NCI-H446 treated with DMSO at 0.1 percent for 48 hours (cell line): ENCODE measurements at places on chromosomes 11 and 22.
A peak's percentile ranks its signal among the peaks of the same experiment; 100 is the strongest.

DNA sequence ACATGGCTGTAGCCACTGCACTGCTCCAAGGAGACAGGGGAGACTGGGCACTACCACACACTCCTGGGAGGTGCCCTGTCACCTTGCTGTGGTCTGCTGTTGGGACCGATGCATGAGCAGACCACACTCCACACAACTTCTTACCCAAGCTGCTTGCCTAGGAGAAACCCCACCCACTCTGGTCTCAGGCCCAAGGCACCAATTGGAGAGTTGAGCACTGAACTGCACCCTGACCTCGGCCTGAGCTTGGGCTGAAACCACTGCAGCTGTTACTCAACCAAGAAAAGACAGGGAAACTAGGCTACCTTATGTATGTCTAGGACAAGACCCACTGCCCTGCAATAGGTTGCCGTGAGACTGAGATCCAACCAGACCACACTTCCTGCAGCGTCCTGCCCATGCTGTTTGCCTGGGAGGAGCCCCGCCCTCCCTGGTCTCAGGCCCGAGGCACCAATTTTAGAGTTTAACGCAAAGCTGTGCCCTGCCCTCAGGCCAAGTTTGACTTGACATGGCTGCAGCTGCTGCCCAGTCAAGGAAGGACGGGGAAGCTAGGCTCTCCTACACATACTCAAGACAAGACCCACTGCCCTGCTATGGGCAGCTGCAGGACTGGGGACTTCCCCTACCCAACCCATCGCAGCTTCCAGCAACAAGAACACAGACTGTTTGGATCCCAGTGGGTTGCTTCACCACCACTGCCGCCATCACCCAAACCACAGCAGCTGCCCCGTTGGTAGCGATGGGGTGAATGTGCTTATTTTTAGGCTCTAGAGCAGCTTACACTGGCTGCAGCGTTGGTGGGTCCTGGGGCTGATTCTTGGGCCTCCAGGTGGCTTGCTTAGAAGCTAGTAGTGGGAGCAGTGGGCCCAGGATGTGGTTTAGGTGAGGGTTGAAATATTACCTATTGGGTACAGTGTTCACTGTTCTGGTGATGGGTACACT is 66.8 kb downstream of the BRD1 start:
- no peak for DNase-seq

DNA sequence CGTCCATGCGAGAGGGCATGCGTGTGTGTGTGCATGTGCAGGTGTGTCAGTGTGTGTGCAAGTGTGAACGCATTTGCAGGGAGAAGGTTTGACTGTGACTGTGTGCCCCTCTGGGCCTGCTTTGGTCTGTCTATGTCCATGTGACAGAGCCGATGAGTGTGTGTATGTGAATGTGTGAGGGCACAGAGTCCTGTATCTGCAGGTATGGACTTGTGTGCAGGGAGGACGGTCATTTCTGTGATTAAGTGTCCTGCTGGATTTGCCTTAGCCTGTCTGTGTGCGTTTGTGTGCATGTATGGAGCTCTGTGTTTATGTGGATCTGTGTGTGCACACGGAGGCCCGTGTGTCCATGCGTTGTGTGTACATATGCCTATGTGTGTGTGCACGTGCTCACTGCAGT is 5.4 kb downstream of the EMID1 start:
- no peak for DNase-seq

DNA sequence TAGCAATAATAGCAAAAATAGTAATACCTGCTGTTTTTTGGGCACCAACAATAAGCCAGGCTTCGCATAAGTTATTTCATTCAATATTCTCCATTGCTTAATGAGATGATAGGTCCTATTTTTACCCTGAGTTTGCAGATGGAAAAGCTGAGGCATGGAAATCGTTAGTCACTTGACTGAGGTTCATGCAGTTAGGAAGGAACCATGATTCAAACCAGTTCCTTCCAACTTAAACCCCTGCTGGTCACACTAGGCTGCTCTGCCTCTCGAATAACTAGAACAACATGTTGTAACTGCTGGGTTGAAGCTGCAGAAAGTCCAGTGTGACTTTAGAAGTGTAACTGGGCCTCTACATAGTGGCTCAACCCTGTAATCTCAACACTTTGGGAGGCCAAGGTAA is 69.3 kb downstream of the SEZ6L start:
- no peak for DNase-seq

- DNase-seq, result no peak
Observed at GRCh38 chr11:93510196-93510873, 32.9 kb downstream of the SMCO4 start.

DNA sequence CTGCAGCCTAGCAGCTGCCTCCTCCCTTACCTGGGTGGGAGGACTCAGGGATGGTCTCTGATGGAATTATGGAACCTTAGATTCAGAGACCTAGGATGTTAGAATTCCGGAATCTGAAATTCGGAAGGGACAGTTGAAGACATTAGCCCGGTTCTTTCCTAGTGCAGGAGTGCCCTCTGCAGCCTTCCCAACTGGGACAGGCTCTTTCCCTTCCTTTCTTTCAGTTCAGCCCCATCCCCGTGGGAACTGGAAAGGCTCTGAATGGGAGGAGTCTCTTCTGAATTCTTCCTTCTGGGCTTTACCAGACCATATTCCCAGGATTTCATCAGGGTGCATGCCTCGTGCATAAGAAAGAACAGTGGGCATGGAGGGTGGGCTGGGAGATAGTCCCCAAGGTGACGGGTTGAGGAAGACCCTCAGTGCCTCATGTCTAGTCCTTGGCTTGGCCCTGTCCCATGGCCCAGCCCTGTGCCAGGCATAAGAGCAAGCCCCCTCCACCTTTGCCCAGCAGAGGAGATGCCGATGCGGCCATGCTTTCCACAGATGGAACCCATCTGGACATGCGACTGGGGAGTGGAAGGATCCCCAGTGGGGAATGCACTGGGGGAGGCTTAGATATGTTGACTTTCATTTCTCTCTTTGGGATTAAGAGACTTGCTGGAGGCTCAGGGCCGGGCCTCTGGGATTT is 14.4 kb downstream of the DNAJB13 start:
- no peak for DNase-seq

- no peak for DNase-seq
Observed at GRCh38 chr11:43984519-43985385, 42.3 kb downstream of the C11orf96 start.

DNA sequence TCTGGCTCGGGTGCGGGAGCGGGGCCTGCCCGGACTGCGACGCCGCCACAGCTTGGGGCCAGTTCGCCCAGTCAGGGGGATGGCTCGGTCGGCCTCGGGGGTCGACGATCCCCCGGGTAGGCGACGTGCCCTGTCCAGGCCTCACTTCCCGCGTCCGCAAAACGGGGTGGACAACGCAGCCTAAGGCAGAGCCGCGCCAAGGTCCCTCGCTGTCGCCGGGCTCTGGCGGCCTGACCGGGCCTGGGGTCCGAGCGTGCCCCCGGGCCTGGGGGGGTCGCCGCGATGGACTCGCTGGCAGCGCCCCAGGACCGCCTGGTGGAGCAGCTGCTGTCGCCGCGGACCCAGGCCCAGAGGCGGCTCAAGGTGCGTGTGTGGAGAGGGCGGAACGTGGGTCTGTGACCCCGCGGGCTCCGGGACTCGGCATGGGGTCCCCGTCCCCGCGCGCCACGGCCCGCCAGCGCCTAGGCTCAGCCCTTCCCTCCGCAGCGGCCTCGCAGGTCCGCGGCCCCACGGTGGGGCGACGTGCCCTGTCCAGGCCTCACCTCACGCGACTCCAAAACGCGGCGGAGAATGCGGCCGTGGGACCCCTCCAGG is 4.2 kb downstream of the SEPTIN5 start:
- DNase-seq, result no peak

GRCh38 chr11:112087212-112087611 is 539 bp downstream of the SDHD start:
- no peak for DNase-seq

- DNase-seq, result no peak
Observed at GRCh38 chr22:37566903-37567798, 6.9 kb downstream of the CDC42EP1 start.

DNA sequence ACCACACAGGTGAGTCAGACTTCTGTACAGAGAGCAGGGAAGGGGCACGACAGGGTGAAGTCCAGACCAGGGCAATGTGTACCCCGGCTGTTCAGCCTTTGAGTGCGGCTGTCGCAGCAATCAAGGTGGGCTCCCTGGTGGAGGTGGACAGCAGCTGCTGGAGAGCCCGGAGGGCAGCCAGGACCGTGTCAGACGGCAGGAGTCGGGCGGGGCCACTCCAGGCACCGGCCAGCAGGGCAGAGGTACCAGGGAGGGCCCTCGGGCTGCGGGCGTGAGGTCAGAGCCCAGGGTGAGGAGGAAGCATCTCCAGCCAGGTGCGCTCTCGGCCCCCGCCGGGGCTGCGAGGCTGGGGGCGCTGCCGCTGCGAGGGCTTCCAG is 802 bp upstream of the PIM3 start:
- no peak for DNase-seq

DNA sequence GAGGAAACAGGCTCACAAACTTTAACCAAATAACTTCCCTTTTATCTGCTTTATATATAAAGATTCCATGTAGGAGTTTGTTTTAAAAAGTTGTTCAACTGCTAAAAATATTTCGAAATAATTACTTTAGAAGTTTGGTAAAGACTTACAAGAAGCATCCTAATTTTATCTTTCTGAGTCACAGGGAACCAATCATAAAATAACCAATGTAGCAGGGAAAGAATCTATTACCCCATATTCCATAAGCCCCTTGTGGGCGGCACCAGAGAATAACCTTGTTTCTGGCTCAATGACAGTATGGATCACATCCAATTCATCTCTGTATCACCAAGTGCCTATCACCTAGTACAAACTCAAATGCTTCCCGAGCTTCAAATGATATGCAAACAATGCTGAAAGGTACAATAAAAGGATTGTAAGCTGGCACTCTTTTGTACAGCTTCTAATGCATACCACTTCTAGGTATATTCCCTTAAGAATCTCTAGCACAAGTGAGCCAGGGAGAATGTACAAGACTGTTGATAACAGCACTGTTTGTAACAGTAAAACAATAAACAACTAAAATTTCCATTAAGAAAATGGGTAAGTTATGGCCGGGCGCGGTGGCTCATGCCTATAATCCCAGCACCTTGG is 158.4 kb downstream of the ATG16L2 start:
- DNase-seq, result no peak

DNA sequence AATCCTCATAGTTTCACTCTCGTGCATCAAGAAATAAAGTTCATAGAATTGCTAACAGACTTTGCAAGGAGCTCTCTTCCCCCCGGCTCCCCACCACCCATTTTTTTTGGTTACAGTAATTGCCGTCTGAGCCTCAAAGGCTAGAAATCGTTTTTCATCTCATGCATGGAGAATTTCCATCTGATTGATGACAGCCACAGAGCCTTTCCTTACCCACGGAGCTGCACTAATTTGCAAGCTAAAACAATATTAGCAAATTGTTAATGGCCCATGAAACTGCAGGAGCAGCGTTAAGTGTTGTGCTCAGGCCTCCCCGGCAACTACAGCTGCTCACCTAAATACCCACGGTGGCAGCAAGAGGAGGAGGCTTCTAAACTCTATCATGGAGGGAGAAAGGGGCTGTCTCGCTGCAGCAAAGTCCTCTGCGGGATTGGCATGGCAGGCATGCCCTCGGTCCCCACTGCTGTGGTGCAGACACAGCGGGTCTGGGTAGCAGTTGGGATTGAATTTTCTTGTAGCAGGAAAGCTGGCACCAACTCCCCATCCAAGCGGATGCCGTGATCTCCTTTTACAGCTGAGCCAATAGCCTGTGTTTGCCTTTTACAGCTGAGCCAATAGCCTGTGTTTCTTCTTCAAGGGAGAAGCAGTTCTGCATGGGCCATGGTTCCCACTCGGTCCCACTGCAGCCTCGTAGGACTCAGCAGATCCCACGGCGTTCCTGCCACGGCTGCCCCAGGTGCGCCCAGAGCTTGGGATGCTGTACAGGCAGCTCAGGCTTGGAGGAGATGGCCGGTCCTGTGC is 412.3 kb downstream of the BRD1 start:
- no peak for DNase-seq

GRCh38 chr22:50139843-50140415 is 30.6 kb upstream of the PANX2 start:
- no peak for DNase-seq

GRCh38 chr11:113475160-113475761 is at the start of gene DRD2:
Gene DRD2, minus strand, starts transcription at chr11:113475398. Its CDS starts 50,747 bp downstream, at chr11:113424651.
- DNase-seq, result no peak

- no peak for DNase-seq
Observed at GRCh38 chr22:38948181-38948940, 9.0 kb upstream of the APOBEC3A start.

- DNase-seq, result no peak
Observed at GRCh38 chr11:127003260-127003981, 2.9 kb upstream of the KIRREL3 start.

DNA sequence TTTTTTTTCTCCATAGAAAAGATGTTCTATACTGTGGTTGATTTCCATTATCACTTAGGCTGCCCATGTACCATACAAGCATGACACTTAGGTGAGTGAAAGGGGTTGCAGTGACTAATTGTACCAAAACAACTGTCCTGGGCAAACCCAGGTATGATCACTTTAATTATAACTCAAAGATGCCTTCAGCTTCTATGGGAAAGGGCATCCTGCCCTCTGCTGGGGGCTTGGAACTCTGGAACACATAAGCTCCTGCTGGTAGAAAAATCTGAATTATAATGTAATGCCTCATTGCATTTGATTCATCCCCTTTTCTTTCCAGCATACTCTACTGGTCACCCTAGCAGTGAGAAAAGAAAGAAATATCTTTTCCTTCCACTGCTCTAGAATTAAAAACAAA is 206.3 kb downstream of the DDX10 start:
- DNase-seq, result peak; percentile 18

DNA sequence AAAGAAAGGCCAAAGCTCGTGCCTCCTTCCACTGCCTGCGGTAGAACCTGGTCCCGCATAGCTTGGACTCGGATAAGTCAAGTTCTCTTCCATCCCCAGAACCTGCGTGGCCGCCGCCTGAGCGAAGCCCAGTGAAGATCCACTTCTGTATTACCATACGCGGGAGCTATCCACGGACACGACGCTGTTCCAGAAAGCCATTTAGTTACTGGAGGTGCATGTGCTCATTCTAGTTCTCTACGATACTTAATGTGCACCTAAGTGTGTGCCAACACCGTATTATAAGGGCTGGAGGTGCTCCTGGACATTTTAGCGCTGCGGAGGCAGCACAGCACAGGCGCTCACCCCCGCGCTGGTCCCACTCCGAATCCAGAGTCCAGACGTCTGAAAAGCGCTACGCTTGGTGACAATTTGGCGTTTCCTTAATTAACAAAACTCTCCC is 1.4 kb downstream of the WT1 start:
- no peak for DNase-seq

DNA sequence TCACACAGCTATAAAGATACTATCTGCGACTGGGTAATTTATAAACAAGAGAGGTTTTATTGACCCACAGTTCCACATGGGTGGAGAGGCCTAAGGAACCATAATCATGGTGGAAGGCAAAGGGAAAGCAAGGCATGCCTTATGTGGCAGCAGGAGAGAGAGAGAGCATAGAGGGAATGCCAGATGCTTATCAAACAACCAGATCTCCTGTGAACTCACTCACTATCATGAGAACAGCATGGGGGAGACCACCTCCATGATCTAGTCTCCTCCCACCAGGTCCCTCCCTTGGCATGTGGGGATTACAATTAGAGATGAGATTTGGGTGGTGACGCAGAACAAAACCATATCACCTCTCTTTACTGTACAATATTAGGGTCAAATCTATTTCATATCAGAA is 1101.6 kb upstream of the RAG2 start:
- no peak for DNase-seq
